CD4-positive, alpha-beta T cell treated with Interleukin-4 for 4 hours (primary cell): ENCODE measurements at places on chromosomes 5 and 9.

- DNase-seq: peak; percentile 75
These were observed 4.8 kb downstream of the ATP6V1G1 start for GRCh38 chr9:114592356-114592755.

- DNase-seq: no peak
These were observed 3.7 kb upstream of the PAPPA start for GRCh38 chr9:116149844-116150243.

DNA sequence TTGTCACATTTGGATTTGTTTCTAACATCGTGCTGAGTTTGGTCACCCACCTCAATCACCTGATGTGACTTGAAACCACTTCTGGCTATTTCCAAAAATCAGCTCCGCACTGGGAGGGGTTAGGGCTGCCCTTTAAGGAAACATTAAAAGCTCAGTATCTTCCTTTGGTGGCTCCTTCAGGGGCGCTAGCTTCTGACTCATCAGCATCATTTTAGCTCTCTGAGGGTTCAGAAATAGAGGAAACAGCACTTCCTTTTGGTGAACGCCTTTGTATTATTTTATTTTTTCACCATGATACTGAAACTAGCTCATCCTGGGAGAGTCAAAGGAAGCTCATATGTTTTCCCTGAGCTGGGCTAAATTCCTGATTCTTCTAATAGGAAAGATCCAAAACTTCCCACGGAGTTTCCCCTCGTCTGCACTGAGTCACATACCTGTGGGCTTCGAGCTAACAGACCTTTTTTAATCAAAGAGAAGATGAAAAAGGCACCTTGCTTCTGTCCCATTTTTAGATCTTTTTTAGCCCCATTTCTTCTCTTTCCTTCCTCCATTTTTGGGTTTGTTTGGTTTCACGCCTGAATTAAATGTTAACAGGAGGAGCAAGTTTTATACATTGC, 48.2 kb downstream of the ROPN1L start:
- peak; percentile 48 for DNase-seq

- no peak for DNase-seq
These were observed 146.9 kb downstream of the KIAA0825 start for GRCh38 chr5:94471521-94471920.

DNA sequence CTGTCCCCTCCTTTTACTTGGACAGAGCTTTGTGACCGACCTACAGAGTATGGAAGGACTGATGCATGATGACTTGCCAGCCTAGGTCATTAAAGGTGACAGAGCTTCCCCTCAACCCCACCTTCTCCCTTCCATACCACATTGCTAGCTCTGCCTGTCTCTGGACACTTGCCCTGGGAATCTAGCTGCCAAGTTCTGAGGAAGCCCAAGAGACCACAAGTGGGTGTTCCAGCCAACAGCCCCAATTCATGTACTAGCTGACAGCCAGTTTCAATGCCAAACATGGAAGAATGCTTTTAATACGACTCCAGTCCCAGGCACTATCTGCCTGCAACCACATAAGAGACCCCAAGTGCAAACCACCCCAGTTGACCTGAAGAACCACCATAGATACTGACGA, 477.1 kb downstream of the SPOCK1 start:
- DNase-seq: no peak

- no peak for DNase-seq
These were observed 360.6 kb upstream of the GRAMD2B start for GRCh38 chr5:126062398-126063221.

DNA sequence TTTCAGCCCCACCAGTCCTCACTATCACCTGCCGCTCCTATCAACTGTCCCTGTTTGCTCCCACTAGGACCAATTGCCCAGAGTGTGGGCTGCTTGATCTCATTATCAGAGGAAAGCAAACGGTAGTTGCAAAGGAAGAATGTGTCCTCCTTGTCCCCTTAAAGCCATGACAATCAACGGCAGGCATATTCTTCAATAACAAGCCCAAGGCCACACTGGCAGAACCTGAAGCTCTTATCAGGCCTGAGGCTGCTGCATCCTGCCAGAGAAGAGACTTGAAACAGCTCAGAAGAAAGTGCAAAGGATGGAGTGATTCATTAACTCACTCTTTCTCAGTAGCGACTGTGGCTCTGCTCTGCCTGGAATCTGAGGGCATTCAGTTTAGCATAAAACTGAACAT, 39.2 kb upstream of the MAN2A1 start:
- DNase-seq: no peak

DNA sequence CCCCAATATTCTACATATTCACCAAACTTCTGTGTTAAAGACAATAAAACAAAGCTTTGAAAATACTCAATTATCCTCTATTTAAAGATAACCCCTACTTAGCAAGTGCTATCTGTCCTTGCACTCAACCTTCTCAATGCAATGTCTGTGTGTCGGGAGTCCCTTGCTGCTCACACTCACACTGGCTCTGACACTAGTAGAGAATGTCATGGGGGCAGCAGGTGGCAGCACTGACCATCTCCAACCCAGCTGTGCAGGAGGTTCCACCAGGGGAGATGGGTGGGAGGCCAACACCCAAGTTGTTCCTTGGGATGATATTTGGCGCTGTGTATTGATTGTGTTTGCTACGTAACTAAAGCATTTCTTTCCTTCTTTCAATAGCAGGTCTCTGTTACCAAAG, 59.4 kb upstream of the SIMC1 start:
- no peak for DNase-seq

- DNase-seq: no peak
These were observed 227.8 kb downstream of the NSG2 start for GRCh38 chr5:174273325-174273724.

GRCh38 chr5:140372971-140373487, 13.0 kb downstream of the SLC4A9 start:
- peak; percentile 41 for DNase-seq

GRCh38 chr5:174731214-174732035, 7.0 kb downstream of the MSX2 start:
- no peak for DNase-seq

- no peak for DNase-seq
These were observed 52.4 kb downstream of the ANKH start for GRCh38 chr5:14818931-14819790.

- no peak for DNase-seq
These were observed 13.8 kb downstream of the RGMB start for GRCh38 chr5:98787131-98787719.
